ENCODE measurements at places on chromosomes 13 and 19.

- no peak for DNase-seq
Observed at GRCh38 chr13:60519496-60519895, 122.5 kb downstream of the TDRD3 start.

GRCh38 chr13:36412736-36413135, 19.6 kb upstream of the CCNA1 start:
- DNase-seq, result no peak

- no peak for DNase-seq
Observed at GRCh38 chr19:55227241-55228014, 1.1 kb downstream of the TMEM86B start.

GRCh38 chr13:51981355-51981754, 29.9 kb downstream of the ATP7B start:
- no peak for DNase-seq

DNA sequence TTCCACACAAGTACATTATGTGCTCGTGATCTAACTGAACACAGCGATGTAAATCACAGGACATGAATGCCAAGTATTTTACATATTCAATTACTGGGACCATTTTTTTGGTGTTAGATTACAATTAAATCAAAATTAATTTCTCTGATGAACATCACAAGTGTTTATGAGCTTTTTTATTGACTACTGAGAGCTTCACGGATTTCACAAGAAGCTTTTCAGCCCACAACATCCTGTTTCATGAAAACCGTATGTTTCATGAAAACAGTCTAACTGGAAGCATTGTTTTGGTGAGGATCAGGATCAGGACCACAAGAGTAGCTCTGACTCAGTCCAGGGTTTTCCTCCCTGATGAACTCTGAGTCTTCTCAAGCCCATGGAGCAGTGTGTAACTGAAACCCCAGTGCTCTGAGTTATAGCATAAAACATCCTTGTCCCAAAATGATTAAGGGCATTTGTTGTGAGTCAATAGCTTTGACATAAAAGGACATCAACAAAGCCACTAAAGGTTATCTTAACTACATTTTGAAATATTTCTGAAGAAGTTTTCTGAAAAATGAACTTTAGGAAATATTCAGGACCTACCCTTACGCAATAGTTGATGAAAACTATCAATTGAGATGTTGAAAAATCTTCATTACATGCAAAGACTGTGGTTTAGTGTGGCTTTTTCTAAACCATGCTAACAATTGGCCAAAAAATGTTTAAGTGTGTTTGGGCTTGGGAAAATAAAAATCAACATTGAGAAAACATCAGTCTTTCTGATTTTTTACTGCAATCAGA, 49.3 kb downstream of the UFM1 start:
- no peak for DNase-seq

GRCh38 chr13:28055357-28055756, 45.0 kb downstream of the FLT3 start:
- no peak for DNase-seq

DNA sequence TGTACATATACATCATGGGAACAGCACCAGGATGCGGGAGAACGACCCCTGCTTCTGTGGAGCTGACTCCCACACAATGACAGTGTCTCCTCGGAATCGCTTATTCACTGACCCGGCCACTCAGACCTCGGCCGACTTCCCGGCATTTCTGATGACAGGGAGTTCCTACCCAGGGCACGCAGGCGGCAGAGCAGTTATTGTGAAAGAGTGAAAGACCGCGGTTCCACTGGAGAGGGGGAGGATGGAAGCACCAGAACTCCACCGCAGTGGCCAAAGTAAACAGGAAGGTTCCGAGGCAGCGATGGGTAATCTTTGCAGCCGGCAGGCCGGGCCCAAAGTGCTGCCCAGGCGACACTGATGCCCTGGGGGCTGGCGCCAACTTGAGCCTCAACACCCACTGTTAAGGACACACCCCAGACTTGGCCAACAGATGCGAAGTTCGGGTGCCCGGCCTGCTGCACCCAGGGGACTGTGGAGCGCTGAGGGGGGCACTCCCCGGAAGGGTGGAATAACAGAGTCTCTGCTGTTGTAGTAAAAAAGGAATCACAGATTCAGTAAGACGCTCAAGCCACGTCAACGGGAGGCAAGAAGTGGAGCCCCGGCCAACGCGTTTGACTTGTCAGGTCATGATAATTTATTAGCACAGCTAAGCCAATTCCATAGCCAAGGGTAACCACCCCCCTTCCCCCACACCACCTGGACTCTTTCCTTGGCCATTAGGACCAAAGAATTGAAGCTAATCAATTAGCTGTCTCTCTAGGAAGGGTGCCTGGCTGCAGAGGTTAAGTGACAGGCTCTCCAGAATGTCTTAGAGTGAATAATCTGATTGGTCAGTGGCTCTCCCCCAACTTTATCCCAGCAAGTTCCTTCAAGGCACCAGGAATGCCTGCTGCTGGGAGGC, 5.8 kb downstream of the MLLT1 start:
- no peak for DNase-seq

DNA sequence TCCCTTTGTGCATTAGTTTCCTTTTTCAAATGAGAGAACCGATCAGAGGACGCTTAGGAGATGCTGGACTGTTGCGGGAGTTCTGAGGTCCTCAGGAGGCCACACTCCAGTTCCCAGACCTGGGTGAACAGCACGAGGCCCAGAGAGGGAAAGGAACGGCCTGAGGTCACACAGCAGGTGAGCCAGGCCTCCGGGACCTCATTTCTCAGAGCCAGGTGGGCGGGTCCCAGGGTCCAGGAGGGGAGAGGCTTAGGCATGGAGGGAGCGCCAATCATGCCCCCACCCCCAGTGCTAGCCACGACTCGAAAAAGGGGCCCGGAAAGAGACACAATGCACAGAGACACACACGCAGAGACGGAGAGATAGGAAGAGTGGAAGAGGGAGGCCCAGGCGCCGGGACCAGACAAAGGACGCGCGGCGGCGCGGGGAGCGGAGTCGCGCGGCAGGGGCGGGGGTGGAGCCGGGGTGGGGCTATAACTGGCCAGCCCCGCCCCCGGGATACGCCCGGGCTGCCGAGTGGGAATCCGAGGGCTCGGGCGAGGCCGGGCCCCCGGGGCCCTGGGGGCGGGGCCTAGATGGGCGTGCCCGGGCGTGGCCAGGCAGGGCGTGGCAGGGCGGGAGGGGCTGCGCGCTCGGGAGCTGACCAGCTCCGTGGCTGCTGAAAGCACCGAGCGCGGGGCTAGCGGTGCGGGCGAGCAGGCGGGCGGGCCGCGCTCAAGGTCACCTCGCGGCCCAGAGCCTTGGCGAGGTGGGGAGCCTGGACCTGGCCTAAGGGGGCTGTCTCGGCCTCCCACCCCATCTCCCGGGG, 1.6 kb downstream of the ELAVL3 start:
- peak; percentile 18 for DNase-seq

DNA sequence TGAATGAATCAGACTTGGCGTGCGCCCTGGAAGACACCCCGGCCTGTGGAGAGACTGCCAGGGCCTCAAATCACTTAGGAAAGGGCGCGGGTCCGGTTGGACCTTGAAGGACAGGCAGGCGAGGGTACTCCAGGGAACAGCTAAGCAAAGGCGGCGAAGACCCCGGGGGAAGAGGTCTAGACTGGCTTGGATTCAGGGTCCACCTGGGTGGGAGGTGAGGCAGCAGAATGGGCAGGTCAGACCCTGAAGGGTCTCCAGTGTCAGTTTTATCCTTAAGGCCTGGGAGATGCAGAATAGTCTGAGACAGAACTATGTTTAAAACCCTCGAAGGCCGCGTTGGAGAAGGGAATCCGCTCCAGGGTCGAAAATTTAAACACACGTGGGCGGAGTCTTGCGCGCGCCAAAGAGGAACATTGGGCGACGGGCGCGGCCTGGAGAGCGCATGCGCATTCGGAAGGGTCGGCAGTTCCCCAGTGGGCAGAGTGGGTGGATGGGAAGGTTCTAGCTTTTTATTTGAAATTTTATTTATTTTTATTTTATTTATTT, 567 bp upstream of the SMG9 start:
- peak; percentile 86 for DNase-seq

DNA sequence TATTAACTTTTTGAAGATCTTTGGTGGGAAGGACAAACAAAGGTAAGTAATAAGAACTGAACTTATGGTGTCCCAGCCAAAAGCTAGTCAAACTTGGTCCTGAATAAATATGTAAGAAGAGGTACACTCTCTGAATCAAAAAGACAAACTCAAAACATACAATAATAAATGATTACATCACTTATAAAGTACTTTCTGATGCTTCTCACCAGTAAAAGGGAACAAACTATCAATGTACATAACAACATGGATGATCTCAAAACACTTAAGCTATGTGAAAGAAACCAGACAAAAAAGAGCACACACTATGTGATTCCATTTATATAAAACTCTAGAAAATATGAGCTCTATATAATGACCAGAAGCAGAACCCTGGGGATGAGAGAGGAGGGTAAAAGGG, 138.3 kb downstream of the VWA8 start:
- DNase-seq, result no peak

All from activated CD4-positive, alpha-beta T cell treated with anti-CD3 and anti-CD28 coated beads, Interleukin-2, amount 10 ng/mL, durations not matched to agents 7 days and 5 days (primary cell).